Activated T-helper 1 cell treated with anti-CD3 and anti-CD28 coated beads, Interleukin-2, amount 50 U/mL, for 16 hours (primary cell): ENCODE measurements at places on chromosomes 7 and 10.
A peak's percentile ranks its signal among the peaks of the same experiment; 100 is the strongest.

DNA sequence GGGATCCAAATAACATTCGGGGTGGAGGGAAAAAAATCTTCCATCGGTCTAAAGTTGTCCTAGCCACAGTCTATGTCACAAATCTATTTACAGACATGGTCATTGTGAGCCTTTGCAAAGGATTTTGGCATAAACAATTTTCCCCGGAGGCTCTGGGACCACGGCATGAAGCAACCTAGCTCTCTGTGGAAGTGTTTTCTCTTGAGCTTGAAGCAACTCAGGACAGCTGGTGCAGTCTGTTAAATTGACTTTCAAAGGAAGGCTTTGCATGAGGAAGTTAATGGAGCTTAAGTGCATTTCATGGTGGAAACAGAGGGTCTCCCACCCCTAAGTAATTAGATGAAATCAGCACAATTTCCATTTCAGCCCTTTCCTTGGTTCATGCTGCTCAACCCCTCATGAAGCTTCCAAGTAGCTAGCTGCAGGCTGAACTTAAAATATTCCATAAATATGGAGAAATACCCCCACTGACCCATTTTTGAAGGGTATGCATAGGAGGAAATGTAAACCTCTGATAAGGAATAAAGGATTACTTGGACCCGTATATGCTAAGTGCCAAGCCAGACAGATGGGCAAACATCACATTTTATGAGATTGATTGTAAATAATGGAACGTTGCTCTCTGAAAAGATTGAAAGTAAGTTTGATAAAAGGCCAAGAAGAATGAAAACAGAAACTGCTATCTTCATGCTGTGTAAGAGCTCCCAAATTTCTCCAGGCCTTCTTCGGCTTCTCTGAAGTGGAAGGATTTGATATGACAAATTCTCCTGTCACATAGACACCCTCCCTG, 39.9 kb downstream of the CCDC3 start:
- DNase-seq = no peak

DNA sequence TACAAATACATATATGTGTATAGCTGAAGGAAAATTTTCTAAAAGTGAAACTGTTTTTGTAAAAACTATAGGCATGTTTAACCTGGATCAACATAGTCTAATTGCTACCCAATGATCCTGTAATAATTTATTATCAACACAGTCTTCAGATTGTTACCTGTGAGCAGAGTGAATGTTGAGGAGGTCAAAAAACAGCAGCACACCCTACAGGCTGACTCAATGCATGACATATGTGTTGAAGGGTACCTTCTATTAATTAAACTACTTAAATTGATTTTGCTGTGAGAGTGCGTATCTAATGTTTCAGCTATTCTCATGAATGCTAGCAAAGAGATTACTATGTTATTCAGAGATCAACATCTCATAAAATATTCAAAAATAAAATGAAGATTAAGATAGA, 411.4 kb downstream of the TNS3 start:
- DNase-seq = no peak

GRCh38 chr7:32516551-32517100, 21.3 kb downstream of the AVL9 start:
- no peak for DNase-seq

GRCh38 chr7:47866120-47866519, 82.1 kb downstream of the PKD1L1 start:
- DNase-seq = no peak

DNA sequence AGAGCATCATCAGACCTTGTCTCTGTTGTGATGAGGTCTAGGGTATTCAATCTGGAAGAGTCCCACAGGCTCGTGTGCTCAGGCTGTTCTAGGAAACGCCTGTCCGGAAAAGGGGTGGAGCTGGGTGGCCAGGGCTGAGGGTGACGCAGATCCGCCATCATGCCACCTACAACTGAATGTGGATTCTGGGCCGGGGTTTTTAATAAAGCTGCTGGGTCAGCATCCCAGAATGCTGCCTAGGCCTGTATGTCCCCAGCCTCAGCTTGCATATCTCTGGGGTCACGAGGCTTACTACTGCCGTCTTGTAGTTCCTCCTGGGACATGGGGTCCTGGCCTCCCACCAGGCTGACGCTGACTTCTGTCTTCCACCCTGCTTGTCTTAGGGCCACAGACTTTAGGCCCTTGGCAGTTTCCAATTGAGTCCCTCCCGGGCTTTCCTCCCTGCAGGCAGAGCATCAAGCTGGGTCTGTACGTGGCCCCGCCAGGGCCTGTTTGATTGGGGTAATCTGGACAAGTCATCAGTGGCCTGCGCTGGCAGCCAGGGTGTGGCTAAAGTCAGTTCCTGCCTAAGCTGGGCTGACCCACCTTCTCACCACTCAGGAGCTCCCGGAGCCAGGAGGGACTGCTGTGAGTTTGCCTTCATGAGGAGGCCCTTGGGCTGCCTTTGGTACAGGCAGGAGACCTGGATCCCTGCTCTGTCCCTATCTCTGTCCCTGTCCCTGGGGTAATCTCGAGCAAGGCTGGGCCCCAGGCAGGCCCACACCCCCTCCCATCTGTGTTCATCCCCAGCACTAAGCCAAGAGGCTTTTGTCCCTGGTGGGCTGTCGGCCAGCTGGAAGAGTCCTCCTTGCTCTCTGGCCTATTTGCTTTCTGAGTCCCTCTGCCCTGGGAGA, 79.9 kb downstream of the ZMIZ1 start:
- DNase-seq = no peak

GRCh38 chr10:93816123-93816747, 58.5 kb downstream of the LGI1 start:
- DNase-seq = no peak

- DNase-seq = peak; percentile 17
Measured at GRCh38 chr7:76260171-76260703, 42.2 kb upstream of the HSPB1 start.

DNA sequence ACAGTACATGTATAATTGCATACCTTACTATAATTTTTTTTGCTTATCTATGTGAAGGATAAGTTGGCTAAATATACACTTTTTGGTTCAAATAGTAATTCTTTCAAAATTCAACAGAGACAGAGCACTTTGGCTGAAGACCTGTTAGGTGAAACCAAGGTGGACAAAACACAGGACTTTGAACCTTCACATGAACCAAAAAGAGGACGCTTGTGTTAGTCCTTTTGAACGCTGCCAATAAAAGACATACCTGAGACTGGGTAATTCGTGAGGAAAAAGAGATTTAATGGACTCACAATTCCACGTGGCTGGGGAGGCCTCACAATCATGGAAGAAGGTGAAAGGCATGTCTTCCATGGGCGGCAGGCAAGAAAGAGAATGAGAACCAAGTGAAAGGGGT, 4.7 kb upstream of the AGMO start:
- no peak for DNase-seq

DNA sequence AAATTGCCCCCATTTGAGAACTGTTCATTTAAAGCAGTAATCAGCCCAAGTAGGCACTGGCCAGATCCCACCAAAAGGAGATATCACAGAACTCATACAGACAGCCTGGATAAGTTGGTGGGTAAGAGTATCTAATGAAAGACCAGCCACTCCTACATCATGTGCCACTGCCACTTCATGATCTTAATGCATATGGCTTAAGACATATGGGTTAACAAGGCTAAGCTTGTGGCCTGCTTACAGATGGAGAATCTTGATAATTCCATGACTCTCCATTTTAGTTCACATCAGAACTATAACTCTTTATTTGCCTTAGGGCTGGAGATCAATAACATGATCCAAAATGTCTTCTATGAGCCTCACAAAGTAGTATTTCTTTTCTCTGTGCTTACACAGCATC, 6.8 kb upstream of the IFIT1B start:
- no peak for DNase-seq

DNA sequence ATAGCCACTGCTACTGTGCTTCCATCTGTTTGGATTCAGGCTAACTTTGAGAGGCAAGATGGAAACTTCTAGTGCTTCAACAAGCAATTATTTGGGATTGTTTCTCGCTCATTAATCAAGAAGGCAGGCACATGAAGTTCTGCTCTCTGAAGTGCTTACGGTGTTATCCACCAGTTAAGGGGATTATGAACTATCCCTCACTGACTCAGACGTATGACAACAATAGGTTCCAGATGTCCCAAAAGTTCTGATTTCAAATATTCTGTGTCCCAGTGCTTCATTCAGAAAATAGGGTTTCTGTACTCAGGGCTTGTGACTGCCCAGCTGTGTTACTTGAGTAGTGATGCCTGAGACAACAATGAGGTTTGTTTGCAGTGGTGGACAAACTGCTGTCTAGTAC, 81.0 kb downstream of the HACD1 start:
- DNase-seq = no peak

DNA sequence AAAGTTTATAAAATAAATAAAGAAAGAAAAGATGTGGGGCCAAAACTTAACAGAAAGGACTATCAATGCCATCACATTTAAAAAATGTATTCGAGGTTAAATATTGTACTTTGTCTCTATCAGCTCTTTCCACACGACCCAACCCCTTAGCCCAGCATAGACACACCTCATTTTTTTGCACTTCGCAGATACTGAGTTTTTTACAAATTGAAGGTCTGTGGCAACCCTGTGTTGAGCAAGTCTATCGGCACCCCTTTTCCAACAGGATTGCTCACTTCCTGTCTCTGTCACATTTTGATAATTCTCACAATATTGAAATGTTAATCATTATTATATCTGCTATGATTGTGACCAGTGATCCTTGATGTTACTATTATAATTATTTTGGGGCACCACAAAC, 151.6 kb upstream of the TBX20 start:
- no peak for DNase-seq

DNA sequence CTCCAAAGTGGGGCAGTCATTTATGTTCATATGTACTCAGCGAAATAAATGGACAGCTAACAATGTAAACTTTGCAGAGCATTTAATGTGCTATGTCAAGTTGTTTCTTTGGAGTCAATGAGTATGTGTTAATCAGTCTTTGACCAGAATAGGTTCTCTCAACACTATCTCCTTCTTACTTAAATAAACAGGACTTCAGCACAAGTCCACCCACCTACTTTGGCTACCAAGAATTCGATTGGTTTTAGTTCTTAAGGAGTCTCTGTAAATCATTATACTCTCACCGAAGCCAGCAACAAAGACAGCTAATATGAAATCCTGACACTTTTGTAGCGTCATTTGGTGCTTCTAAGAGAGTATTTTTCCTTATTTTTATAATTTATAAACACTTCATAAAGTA, 6.9 kb downstream of the WEE2 start:
- DNase-seq = no peak

- no peak for DNase-seq
Measured at GRCh38 chr10:121974019-121974534, 940 bp downstream of the NSMCE4A start.

DNA sequence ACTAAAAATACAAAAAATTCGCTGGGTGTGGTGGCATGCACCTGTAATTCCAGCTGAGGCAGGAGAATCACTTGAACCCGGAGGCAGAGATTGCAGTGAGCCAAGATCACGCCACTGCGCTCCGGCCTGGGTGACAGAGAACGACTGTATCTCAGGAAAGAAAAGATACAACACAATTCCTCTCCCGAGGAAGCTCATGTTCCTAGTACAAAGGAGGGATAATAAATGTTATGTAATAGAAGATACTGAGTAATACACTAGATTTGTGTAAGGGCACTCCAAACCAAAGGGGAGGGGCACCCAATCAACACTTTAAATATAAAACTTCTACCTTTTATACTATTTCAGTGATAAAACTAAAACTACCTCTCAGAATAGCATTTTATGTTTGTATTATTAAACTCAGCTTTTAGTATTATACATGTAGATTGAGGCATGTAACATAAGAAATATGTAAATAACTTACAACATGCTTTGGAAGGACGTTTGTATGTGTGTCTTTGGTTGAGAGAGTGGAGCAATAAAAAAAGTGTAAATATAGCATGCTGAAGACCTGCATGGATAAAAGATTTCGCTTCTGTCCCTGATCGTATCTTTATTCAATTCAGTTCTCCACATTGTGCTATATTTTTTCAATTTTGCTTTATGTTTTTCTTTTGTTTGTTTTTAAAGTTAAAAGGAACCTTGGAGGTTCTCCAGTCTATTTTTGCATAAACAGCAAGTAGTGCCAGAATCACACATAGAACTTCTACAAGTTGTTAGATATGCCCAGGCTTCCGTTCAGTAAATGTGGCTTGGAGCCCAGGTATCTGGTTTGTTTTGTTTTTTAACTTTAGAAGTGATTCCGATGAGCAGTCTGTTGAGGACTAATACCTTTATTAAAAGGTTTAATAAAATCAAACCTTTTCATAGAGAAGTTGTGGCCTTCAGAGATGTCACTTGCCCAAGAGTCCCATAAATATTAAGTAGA, 71.9 kb downstream of the WAC start:
- DNase-seq = no peak

DNA sequence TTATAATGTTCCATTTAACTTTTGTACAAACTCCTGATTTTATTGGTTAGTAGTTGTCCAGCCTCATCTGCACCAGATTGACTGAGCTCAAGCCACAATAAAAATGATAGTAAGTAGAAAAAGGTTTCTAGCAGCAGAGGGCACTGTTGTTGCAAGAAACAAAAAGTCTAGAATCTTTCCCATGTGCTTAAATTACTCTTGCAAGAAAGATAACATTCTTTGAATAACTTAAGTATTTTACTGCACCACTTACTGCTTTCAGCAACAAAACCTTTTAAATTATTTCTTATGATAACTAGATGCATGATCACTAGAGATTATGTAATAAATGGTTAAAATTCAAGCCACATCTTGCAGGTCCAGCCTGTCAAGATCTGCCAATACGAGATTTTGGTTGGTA, 27.0 kb downstream of the LMOD2 start:
- DNase-seq = no peak

GRCh38 chr10:5976512-5977470, 552 bp downstream of the IL15RA start:
- DNase-seq = peak; percentile 19

- DNase-seq = no peak
Measured at GRCh38 chr7:115682507-115682906, 348.1 kb downstream of the TFEC start.

DNA sequence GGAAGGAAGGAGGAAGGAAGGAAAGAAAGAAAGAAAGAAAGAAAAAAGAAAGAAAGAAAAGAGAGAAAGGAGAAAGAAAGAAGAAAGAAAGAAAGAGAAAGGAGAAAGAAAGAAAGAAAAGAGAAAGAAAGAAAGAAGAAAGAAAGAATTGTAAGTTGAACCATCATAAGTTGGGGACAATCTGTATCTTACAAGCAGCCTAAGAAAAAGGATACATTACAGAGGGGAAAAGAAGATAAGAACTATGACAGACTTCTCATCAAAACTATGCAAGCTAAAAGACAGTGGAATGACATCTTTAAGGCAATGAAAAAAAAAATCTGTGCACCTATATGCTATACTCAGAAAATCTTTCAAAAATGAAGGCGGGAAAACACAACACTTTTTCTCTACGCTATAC, 50.3 kb upstream of the SP4 start:
- no peak for DNase-seq

- no peak for DNase-seq
Measured at GRCh38 chr7:1800902-1801301, 130.8 kb downstream of the ELFN1 start.

GRCh38 chr10:110209926-110210673, 2.7 kb downstream of the MXI1 start:
- peak; percentile 40 for DNase-seq

GRCh38 chr10:76185471-76186301, 754.3 kb downstream of the LRMDA start:
- DNase-seq = no peak
